ENCODE measurements at places on chromosomes 4 and X. TPM values are rescaled to one million over a fixed set of nuclear protein-coding genes. Genes with fewer than 3 reads are reported as not detected.

GRCh38 chr4:61195101-61195500 lies 5.0 kb upstream of the ADGRL3 start:
- H3K36me3 ChIP-seq: no peaks in the 10 kb centered on the region
- DNase-seq: no peak
- no peak overlapping the region for H3K4me3 ChIP-seq
- no peaks in the 10 kb centered on the region for H3K4me1 ChIP-seq
- H3K27me3 ChIP-seq: peaks cover 4% of the 10 kb centered on the region

- no peaks in the 10 kb centered on the region for H3K4me1 ChIP-seq
- H3K36me3 ChIP-seq: no peaks in the 10 kb centered on the region
- DNase-seq: no peak
- H3K27me3 ChIP-seq: no peaks in the 10 kb centered on the region
Observed at GRCh38 chrX:40444133-40444532, 136.6 kb upstream of the ATP6AP2 start.

Gene STIM2
- total RNA-seq: 90.6 TPM

DNA sequence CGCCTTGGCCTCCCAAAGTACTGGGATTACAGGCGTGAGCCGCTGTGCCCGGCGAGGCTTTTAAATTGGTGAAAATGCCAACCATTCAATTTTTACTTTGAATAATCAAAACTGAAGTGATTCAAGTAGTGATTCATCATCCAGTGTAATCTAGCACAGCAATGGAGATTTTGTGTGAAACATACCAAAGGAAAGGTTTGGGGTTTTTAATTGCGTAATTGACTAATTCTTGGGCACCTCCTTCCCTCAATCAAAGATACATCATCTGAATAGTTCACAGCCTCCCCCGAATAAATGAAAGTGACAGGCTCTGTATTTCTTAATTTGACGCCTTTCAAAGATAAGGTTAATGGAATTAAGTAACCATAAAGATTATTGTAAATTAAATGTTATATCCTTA lies 69.0 kb downstream of the DMD start:
- no peaks in the 10 kb centered on the region for H3K4me1 ChIP-seq
- no peaks in the 10 kb centered on the region for H3K27me3 ChIP-seq

DNA sequence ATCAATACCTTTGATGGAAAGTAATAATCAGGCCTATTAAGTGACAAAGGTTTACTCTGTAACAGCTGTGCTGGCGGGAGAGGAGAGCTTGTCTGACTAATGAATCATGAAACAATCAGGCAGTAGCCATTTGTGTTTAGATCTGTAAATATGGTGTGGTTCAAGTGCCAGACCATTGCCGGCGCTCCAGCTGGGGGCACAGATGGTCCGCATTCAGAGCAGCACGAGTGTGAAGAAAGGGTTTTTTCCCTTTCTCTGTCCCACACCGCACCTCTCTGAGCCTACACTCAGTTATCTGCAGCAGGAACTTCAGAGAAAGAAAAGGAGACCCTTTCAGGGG lies 111.3 kb upstream of the PAQR3 start:
- H3K27ac ChIP-seq: no peak overlapping the region
- H3K4me3 ChIP-seq: no peak overlapping the region
- no peaks in the 10 kb centered on the region for H3K36me3 ChIP-seq
- H3K4me1 ChIP-seq: no peaks in the 10 kb centered on the region

Gene MAB21L2
- total RNA-seq: not detected

Gene SASH3
- 142 TPM for total RNA-seq

DNA sequence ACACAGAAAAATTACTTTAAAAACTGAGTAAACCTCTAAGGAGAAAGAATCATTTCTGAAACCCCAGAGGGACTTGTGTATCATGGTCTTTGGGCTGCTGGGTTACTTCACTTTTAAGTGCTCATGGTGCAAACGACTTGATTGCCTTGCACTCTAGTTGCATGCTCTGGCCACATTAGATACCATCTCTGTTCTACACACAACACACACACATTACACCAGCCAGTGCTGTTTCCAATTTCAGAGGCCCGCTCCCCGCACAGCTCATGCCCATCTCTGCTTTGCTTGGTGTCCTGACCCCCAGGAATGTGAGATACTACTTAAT lies 2.1 kb downstream of the PPP3CA start:
- H3K36me3 ChIP-seq: no peaks in the 10 kb centered on the region
- no peaks in the 10 kb centered on the region for H3K27me3 ChIP-seq
- peak overlapping the region; percentile 80 for H3K4me3 ChIP-seq
- no peak for DNase-seq
- H3K27ac ChIP-seq: peak overlapping the region; percentile 45

GRCh38 chrX:37349221-37350033 lies at the start of gene PRRG1:
TSS of gene PRRG1 (plus strand) at chrX:37349364. CDS start at chrX:37406250, 56,886 bp downstream.
- H3K27me3 ChIP-seq: peaks cover 10% of the 10 kb centered on the region
- no peaks in the 10 kb centered on the region for H3K36me3 ChIP-seq
- H3K4me3 ChIP-seq: no peak within 1 kb of the TSS
- DNase-seq: no peak
- peaks cover 6% of the 10 kb centered on the region for H3K4me1 ChIP-seq
- no peak within 1 kb of the TSS for H3K27ac ChIP-seq

GRCh38 chrX:31136144-31136611 lies 64.3 kb upstream of the FTHL17 start:
- no peak overlapping the region for H3K27ac ChIP-seq
- DNase-seq: no peak
- H3K27me3 ChIP-seq: no peaks in the 10 kb centered on the region
- H3K36me3 ChIP-seq: no peaks in the 10 kb centered on the region
- no peak overlapping the region for H3K4me3 ChIP-seq

DNA sequence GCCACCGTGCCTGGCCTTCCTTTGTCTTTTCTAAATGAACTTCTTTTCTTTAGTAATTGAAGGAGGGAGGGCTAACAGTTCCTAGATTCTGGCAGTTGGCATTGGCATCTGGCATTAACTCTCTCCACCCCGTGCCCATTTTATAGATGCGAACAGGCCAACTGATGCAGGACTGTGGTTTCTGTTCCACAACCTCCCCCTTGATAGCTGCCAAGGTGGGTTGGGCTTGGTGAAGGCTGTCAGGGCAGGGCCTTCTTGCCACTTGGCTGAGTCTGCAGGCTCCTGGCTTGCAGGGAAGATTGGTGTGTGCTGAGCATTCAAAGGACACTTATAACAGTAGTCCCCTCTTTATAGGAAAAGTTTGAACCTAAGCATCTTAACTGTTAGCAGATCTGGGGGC lies 4.3 kb downstream of the SOWAHD start:
- H3K27me3 ChIP-seq: no peaks in the 10 kb centered on the region
- DNase-seq: no peak
- H3K4me3 ChIP-seq: no peak overlapping the region
- H3K36me3 ChIP-seq: no peaks in the 10 kb centered on the region
- H3K4me1 ChIP-seq: peaks cover 17% of the 10 kb centered on the region
- no peak overlapping the region for H3K27ac ChIP-seq

Gene PROM1
- total RNA-seq: 0.82 TPM

Gene KIAA1210
- total RNA-seq: not detected

Gene MAGEC2
- not detected for total RNA-seq

Gene SPINK2
- total RNA-seq: 2.0 TPM

Gene GLOD5
- not detected for total RNA-seq

Data from T-cell (primary cell).